ENCODE measurements at places on chromosomes 2 and 18.

- DNase-seq: no peak
Measured at GRCh38 chr2:204796581-204796980, 251.3 kb downstream of the PARD3B start.

- DNase-seq: no peak
Measured at GRCh38 chr18:48338915-48339314, 70.3 kb downstream of the ZBTB7C start.

GRCh38 chr2:236790963-236791362, 221.3 kb downstream of the ACKR3 start:
- DNase-seq: no peak

GRCh38 chr2:22281033-22281432, 1103.9 kb upstream of the KLHL29 start:
- no peak for DNase-seq

DNA sequence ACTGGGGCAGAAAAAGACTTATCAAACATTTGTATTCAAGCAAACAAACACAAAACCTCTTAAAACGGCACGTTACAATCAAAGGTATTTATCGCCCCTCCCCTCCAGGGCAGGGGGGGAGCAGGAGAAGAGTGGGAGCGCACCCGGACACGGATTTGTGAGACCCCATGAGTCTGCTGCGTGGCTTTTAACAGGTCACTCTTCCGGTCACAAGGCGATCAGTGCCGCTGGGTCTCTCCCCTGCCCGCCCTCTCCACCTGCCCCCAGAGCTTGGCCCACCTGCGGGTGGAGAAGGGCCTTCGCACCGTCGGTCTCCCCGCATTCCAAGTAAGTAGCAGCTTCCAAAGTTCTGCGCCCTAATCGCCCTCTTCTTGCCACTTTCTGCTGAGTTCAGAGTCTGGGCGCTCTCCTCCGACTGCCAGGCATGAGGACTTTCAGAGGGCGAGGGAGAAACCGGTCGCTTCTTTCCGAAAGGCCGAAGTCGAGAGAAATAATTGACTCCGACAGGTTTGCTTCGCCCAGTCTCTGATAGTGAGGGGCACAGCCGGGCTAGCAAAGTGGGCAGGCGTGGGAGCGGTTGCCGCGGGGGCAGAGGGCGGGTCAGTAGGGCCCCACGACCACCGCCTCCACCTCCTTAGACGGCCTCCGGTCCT, 800 bp downstream of the RPRM start:
- no peak for DNase-seq

DNA sequence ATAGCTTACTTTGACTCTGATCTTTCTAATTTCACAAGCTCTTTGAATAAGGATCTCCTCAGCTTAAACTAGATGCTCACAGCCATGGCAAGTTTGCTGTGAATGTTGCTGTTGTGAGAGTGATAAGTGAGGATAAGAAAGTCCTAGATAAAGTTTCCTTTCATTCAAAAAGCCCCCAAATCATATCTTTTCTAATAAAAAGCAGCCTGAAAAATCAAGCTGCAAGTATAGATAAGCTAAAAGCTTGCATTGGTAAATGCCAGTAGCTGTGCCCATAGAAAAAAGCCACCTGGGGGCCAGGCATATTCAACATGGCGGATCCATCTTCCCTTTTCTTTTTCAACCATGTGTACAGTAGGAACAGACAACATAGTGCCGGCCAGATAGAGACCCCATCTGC, 4.3 kb downstream of the NLRC4 start:
- no peak for DNase-seq

GRCh38 chr2:10141736-10142639, 19.4 kb downstream of the RRM2 start:
- DNase-seq: peak; percentile 36

- DNase-seq: no peak
Measured at GRCh38 chr2:170503563-170503962, 211.6 kb upstream of the SP5 start.

DNA sequence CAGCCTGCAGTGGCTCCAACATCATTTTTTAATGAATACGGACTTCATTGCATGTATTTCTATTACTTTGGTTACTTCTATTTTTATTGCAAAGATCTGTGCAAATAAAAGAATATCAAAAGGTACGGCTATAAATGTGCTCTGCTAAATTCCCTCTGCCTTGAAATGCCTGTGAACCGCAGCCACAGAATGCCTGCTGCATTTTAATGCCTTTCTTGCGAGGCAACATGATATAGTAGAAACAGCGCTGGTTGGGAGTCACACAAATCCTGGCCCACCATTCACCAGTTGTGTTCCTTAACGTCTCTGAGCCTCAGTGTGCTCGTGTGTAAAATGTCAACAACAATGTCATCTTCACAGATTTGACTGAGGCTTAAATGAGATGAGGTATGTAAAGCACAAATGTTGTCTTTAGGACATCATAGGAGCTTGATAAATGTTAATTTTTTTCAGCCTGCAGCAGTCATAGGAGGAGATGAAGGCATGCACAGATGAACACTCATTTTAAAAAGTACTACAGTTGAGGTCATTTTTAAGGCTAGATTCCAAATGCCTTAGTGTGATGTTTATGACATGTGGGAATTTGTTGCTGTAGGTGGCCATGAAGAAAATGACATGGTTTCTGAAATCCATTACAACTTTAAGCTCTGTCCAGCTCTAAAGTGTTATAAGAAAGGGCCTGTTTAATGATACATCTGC, 187.6 kb upstream of the NRP2 start:
- no peak for DNase-seq

- DNase-seq: peak; percentile 50
Measured at GRCh38 chr2:110211938-110212858, at the start of gene MTLN. TSS of gene MTLN (minus strand) at chr2:110212547. CDS start at chr2:110212525, 22 bp downstream.

DNA sequence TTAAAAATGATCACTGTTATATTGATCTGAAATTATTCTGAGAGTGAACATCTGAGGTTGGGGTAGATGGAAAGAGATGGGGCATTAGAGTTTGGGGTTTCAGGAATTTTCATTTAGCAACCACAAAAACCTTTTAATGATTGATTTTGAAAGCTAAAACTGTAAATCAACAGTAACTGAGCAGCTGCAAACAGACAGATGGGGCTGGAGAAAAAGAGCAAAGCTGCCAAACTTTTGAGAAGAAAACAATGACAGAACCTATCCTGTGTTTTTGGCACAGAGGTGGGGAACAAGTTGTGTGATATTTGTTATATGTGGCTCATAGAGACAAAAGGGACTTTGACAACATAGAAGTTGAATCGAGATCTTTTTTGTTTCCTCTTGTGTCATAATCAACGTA, 415.8 kb upstream of the DSEL start:
- no peak for DNase-seq

DNA sequence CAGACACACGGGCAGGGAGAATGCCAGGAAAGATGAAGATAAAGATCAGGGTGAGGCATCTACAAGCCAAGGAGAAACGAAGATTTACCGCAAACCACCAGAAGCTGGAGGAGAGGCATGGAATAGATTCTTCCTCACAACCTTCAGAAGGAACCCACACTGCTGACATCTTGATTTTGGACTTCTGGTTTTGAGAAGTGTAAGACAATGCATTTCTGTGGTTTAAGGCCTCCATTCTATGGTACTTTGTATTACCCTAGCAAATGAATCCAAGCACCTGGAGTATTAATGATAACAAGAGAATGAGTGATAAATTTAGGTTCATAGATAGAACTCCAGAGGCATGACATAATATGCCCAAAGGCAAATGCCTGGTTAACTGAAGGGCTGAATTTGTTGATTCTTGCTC, 11.8 kb upstream of the FN1 start:
- DNase-seq: no peak

All from nephron progenitor cell (in vitro differentiated cells).